ENCODE measurements at places on chromosomes 1 and 21.
A peak's percentile ranks its signal among the peaks of the same experiment; 100 is the strongest.

GRCh38 chr1:233721004-233721595, 107.2 kb downstream of the KCNK1 start:
- DNase-seq = no peak

- no peak for DNase-seq
These were observed 361 bp downstream of the INSRR start for GRCh38 chr1:156858555-156858956.

- no peak for DNase-seq
These were observed 22.0 kb downstream of the SERINC2 start for GRCh38 chr1:31434979-31435378.

DNA sequence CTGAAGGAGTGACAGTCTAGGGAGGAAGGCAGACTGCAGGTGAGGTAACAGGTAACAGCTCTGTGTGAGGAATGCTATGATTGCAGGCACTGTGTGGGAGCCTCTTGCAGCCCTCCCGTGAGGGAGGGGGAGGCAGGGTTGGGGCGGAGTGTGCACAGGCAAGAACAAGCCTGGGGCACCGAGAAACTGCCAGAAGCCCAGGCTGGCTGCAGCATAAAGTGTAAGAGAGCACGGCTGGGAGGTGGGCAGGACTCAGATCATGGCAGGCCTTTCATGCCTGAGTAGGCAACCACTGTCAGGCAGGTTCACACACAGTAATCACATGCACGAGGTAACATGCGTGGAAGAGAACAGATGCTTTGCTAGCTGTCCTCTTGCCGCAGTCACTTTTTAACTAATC, 11.3 kb upstream of the RHEX start:
- DNase-seq = no peak

DNA sequence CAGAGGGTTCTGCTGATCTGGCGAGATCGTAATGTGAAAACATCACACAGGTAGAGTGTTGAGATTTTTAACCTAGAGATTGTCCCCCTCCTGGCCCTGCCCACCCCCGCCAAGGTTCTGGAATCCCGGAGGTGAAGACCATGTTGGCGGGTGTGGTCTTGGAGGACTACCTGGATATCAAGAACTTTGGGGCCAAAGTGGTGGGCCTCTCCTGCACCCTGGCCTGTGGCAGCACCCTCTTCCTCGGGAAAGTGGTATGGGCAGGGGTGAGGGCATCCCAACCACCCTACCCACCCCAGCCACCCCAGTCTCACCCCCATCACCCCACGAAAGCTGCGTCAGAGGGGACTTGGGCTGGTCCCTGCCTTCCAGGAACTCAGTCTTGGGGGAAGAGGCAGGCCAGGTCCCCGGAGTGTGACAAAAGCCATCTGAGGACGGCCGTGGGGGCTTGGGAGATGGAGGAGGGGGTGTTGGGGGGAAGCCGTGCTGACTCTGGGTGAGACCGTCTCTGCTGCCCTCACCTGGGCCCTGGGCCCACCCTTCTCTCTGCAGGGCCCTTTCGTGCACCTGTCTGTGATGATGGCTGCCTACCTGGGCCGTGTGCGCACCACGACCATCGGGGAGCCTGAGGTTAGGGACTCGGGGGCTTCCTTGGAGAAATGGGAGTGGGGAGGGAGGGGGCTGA, 4.4 kb downstream of the CLCNKB start:
- no peak for DNase-seq

DNA sequence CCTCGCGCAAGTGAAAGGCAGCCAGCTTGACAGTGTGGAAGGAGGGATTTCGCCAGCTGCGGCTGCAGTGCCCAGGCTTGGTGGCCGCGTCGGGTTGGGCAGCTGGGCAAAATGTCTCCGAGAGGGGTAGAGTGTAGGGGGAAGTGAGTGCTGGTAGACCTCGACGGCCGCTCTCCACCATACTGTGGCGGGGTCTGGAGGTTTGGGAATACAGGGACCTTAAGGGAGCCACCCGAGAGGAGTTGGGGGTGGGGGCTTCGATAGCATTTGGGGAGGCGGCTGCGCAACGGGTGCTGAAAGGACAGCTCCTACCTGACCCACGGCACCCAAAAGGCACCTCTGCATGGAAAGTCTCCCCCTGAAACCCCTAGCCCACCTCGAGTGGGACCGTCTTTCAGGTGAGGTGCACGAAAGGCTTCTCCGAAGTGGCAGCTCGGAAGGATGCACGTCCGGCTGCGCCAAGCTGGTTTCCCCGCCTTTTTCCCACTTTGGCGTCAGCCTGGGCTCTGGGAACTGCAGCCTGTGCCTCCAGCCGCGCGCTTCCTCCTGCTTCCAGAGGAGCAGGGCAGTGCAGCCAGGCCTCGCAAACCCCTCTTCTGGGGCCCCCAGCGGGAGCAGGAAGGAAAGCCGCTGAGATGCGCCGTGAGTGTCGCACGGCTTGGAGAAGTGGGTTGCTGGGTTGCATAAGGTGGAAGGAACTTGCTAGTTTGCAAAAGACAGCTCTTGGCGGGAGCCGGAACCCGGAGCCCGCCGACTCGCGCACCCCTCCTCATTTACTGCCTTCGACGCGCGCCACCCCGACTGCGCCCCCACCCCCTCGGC, 531 bp upstream of the HMGN2 start:
- peak; percentile 71 for DNase-seq

DNA sequence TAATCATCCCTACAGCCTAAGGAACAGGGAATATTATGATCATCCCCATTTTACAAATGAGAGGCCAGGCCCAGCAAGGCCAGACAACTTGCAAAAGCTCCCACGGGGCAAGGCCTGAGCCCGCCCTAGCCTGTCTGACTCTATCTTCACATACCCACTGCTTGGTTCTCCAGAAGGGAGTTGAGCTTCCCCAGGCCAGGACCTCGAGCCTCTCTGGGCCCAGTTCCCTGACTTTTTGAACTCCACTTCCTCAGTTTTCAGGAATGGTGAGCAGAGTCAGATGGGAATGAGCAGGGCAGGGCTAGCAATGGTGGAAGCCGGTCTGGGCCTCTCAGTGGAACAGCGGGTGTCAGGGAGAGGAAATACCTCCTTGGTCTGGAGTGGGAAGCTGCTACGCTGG, 39.3 kb downstream of the CACNA1S start:
- no peak for DNase-seq

DNA sequence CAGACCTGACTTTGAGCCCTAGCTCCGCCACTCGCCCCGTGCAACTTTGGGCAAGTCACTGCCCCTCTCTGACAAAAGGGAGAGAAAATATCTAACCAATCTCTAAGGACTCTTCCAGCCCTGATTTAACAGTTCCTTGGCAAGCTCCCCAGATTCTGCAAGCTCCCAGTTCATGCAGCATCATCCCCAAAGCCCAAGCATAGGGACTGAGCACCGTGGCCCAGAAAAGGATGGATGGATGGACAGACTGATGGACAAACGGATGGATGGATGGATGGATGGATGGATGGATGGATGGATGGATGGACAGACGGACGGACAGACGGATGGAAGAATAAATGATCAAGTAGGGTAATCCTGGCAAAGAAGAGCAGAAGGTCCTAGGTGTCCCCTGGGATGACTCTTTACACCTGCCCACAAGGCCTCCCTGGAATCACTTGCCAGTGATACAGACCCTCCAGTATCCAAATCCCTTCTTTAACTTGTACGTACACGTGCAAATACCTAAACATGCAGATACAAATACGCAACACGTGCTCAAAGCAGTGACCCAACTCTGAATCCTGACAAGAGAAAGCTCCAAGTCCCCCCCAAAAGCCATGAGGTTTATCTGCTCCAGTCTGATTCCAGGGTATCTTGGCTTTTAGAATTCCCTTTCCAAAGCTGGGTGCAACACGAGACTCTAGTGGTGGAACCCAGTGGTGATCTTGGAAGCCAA, 16.0 kb downstream of the IFFO2 start:
- no peak for DNase-seq

DNA sequence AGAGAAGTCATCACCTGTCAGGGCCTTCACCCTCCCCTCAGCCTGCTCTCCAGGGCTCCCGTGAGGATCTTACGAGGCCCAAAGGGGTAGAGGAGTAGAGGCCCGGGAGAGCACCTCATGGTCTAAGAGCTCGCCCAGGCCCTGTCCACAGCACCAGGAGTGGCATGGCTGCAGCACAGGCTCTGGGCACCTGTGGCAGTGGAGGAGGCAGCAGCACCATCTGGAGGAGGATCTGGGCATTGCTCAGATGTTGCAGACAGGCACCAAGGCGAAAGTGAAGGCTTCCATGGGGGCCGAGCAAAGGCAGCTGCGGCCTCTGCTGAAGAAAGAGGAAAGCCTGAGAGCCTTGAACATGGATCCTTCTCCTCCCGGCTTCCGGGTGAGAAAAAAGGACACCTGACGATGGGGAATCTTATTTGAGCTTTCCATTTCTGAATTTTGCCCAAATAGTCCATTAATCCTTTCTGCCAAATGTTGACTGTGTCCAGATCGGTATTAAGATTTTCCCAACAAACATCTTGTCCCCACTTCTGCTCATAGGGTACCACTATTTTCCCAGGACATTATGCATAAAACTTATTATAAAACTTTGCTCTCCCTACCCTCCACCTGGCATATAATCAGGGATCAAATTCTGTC, 604.7 kb downstream of the PTPRC start:
- no peak for DNase-seq

GRCh38 chr1:47233186-47233585, 1.2 kb upstream of the TAL1 start:
- no peak for DNase-seq

DNA sequence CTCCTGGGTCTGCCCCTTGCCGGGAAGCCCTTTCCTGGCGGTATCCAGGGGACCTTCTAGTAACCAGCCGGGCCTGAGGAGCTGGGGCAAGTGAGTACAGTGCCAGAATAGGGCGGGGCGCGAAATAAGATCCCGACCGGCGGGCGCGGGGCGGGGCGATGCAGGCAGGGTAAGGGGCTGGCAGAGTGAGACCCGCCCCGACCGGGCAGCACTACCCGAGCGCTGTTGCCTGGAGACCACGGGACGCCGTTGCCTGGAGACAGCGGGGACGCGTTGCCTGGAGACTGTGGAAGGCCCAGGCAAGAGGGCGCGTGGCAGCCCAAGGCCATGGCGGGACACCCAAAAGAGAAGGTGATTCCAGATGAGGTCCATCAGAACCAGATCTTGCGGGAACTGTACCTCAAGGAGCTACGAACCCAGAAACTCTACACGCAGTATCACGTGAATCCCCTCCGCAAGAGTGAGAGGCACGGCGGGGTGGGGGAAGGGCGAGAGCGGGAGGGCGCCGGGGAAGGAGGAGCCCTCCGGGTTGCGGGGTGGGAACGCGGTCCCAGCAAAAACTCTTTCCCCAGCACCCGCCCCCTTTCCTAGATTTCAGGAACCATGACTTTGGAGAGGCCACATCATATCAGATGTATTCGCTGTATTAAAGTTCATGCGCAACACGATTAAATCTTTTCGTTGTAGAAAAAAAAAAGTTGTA, 24.3 kb downstream of the EBNA1BP2 start:
- DNase-seq = peak; percentile 96

DNA sequence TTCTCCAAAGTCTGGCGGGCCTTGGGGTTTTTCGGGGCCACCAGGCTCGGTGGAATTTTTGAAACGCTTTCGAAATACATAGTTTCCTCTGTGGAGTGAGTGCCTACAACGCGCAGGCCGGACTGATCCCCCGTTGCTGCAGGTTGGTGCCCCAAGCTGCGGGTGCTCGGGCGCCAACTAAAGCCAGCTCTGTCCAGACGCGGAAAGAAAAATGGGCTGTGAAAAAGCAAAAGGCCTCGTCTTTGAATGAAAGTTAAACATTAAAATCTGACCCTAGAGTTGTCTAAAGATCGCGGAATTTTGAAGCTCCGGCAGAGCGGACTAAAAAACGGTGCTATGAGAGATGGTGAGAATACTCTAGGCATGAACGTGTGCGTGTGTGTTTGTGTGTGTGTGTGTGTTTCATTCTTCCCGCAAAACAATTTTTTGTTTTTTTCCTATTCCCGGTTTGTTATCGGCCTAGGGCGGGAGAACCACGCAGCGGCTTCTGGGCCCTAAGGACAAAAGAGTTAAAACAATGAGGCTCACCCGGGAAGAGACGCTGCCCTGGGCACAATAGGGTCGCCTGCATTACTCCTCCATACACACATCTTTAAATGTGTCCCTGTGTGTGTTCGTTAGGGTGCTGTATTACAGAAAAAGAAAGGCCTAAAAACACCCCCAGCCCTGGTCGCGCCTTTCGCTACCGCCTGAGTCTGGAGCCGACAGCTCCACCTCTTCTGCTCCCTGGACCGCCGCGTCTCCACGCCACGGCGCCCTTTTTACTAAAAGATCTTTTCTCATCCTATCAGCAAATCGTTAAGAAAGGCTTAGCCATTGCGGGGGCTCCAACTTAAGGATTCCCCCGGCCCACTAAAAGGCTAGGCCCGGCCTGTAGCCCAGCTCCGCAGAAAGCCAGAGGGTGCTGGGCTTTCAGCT, 3.2 kb downstream of the TBX15 start:
- DNase-seq = no peak

GRCh38 chr1:29856340-29857114, 620.2 kb downstream of the PTPRU start:
- DNase-seq = no peak
